T-helper 22 cell (primary cell): ENCODE measurements at places on chromosomes 13 and 19.

DNA sequence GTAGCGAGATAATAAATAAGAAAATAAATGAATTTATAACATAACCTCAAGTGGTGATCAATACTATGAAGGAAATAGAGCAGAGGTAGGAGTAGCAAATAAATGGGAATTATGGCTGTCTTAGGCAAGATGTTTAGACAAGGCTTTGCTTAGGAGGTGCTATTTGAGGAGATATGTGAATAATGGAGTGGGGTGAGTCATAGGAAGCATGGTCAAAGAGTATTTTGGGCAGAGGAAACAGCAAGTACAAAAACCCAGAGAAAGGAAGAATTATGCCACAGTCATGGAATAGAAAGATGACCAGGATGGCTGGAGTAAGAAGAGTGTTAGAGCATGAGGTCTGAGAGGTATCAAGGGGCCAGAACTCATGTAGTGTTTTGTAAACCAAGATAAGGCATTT lies 33.6 kb upstream of the LPAR6 start:
- DNase-seq: no peak

DNA sequence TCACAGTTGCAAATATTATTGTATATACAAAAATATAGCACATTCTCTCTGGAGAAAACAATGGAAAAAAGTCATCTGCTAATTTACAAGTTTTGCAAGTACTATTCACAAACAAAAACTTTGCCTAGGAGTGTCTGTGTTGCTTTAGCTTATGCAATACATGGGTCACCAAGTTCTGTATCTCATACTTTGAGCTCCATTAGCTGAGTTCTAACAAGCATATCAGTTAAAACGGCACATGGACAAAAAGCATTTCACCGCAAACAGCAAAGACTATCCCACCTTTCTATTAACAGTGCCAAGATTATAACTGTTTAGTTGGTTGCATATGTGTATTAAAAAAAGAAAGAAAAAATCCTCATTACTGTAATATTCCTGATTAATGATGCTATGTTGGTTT lies 4.6 kb downstream of the SPRY2 start:
- no peak for DNase-seq

DNA sequence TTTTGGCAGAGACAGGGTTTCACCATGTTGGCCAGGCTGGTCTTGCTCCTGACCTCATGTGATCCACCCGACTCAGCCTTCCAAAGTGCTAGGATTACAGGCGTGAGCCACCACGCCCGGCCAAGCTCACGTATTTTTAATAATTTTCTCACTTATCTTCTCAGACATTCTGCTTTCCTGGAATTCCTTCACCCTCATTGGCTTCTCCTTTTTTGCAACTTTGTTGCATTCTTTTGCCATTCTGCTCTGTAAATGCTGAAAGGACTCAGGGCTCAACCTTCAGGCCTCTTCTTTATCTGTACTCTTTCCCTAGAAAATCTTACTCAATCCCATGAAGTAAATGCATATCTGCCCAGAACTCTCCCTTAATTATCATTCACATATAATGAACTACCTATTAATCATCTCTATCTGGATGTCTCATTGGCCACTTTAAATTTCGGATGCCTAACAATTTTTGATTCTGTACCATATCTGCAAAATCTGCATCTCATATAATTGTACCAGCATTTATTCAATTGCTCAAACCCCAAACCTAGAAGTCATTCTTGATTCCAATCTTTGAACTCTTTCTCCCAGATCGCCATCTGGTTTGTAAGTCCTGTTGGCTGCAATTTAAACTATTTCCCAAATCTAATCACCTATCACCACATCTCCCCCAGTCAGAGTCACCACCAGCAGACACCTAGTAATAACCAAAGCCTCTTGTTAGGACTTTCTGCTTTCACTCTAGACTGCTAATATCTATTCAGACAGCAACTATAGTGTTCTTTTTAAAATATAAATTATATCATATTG lies 18.2 kb upstream of the OXGR1 start:
- DNase-seq: no peak

- no peak for DNase-seq
These were observed 72.6 kb downstream of the ZNF536 start for GRCh38 chr19:30444686-30445232.

DNA sequence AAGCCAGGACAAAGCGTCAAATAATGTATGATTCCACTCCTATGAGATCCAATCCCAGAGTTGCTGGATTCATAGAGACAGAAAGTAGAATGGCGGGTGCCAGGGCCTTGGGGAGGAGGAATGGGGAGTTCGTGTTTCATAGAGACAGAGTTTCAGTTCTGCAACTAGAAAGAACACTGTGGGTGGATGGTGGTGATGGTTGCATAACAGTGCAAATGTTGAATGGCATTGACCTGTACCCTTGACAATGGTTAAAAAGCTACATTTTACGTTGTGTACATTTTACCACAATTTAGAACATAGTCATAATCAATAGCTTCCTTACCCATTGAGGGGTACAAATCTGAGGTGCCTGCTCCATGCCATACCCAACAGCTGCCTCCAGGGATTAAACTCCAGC lies 33.4 kb downstream of the MBD3L2B start:
- no peak for DNase-seq

- no peak for DNase-seq
These were observed 598.0 kb downstream of the EFNB2 start for GRCh38 chr13:105937451-105937850.

- peak; percentile 8 for DNase-seq
These were observed 33.8 kb upstream of the GARRE1 start for GRCh38 chr19:34220472-34221063.

DNA sequence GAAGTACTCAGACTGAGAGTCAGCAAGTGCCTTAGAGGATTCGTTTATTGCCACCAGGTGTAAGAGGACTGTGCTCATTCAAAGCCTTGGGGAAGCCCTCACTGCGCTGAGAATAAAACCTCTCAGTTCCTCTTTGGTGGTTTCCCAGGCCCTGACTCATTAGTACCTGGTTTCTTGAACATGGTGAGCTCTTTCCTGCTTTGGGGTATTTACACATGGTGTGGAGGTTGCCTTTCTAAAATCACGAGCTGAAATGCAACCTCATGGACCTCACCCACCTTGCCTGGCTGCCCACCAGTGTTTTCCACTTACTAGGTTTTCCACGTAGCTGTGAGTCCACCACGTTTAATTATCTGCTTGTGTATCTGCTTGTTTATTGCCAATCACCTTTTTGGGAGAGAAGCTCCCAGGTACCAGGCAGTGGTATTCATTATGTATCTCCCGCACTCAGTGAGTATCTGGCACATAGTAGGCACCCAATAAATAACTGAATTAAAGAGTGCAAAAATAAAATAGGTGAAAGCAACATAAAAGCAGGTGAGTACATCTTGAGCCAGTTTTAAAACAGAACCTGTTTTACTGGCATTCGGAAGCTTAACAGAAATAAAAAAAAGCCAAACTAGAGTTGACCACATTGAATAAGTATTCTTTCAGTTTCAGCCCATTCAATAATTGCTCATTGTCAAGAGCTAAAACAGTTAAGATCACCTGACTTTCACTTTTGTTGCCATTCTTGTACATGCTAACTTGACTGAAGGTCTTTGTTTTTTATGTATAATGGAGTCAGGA lies 533.0 kb downstream of the MYO16 start:
- no peak for DNase-seq

DNA sequence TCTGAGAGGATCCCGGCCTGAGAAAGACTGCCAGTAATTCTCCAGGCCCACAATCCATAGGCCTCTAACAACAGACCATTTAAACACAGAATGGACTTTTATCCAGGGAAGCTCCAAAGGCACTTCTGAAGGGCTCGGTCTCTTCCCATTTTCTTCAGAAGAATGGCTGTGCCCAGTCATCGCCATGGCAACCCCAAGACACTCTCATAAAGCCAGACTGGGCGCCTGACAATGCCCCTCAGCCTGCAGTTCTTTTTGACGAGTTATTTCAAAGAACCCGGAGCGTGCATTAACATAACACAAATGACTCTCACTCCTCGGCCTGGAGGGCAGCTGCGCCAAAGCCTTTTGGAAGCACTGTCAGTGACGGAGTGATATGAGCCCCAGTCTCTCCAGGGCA lies 61.0 kb downstream of the RASA3 start:
- DNase-seq: no peak

GRCh38 chr13:24618011-24618955 lies 61.9 kb upstream of the ATP12A start:
- DNase-seq: peak; percentile 34

GRCh38 chr13:113947311-113948033 lies 26.4 kb downstream of the C13orf46 start:
- no peak for DNase-seq

DNA sequence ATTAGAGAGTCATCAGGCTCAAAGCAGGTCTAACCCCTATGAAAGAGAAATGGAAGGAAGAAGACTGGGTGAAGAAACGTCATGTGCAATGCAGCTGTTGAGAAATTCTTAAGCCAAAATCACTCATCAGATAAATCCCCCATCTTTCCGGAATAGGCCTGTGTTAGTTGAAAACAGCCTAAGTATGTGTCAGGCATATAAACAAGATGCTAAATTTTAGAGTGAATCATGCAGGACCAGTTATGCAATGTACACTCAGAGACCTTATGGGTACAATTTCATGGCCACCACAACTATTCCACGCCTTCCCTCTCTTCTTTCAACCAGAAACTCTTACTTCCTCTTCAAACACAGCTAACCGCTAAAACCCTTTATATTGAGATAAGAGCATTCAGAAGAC lies 717.7 kb upstream of the ATXN8OS start:
- DNase-seq: no peak

DNA sequence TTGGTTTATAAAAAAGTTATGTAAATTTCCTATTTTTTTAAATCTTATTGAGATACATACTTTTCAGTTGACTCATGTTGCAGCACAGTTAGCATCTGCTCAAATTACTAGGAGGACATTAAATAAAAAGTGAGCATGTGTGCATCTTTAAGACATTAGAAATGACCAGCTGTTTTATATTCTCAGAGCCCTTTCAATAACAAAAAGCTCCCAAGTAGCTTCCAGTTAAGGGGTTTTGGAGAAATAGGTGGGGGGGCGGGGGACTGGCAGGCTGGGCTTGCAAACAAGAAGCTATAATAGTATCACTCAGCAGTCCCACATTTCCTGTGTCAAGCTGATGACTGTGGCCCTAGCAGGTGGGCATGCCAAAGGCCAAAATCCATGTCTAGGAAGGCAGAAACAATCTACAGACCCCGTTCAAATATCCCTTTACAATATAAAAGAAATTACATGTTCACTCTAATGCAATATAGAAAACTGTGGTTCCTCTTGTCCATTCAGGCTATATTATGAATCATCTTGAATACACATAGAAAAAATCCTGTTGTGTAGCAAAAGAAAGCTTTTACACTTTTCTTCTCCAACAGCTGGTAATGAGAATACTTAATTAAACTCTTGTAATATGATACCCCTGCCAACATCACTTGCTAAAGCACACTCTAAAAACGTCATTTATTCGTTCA lies 1713.2 kb upstream of the SLC10A2 start:
- no peak for DNase-seq

GRCh38 chr13:51625555-51626345 lies 41.5 kb downstream of the WDFY2 start:
- no peak for DNase-seq

GRCh38 chr19:17243830-17244617 lies 1.7 kb downstream of the NR2F6 start:
- no peak for DNase-seq

GRCh38 chr13:48457578-48458242 lies 44.8 kb upstream of the LPAR6 start:
- no peak for DNase-seq

GRCh38 chr19:46880431-46880830 lies 19.6 kb downstream of the ARHGAP35 start:
- DNase-seq: no peak

DNA sequence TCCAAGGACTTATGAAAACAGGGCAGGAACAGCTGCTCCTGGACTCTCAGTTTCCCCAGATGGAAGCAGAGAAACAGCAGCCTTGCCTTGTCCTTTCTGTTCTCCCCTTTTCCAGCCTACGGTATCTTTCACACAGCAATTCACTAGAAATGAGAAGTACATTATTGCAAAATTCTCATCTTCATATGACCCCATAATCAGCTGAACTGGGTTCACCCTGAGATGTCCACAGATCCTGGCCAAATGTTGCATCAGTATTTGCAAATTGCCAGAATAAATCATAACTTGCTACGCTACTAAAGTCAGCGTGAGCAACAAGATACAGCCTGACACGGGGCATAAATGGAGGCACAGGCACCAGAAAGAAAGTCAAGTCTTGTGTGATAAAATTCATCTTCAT lies 16.1 kb downstream of the VSTM1 start:
- DNase-seq: no peak

- DNase-seq: no peak
These were observed 646 bp downstream of the ZNF567 start for GRCh38 chr19:36688058-36688457.

DNA sequence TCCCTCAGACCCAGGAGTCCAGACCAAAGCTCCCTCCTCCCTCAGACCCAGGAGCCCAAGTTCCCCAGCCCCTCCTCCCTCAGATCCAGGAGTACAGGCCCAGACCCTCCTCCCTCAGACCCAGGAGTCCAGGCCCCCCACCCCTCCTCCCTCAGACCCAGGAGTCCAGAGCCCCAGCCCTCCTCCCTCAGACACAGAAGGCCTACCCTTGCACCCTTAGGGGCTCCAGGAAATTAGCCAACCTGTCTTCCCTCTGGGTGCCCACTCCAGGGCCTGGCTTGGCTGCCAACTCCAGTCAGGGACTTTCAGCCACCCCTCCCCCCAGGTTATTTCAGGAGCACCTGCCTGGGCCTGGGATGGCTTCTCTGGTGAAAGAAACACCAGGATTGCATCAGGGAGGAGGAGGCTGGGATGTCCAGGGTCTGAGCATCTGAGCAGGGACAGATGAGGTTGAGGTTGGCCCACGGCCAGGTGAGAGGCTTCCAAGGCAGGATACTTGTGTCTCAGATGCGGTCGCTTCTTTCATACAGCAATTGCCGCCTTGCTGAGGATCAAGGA lies at the start of gene FGF21:
TSS of gene FGF21 (plus strand) at position 441 of the 558 bp plus-strand sequence. CDS start 713 bp downstream, outside the sequence.
- DNase-seq: no peak
